ENCODE measurements at places on chromosomes 3 and 15. TPM values are rescaled to one million over a fixed set of nuclear protein-coding genes. Genes with fewer than 3 reads are reported as not detected.

Gene IL17RB
- total RNA-seq = not detected

Gene DAZL
- 0.07 TPM for total RNA-seq

DNA sequence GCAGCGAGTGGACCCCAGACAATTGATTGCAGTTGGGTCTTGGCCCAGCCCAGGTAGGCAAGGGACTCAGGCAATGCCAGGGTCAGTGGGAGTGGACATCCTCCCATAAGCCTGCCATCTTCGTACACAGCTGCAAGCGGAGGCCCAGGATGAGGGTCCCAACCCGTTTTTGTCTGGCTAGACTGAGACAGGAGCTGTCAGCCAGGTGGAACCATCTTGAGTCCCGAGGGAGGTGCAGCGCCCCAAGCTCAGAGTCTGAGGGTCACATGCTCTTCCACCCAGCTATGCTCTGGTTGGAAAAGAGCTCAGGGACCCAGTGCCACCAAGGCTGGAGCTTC, 22.6 kb upstream of the IP6K2 start:
- no peak for DNase-seq

GRCh38 chr3:181847276-181847675, 135.6 kb downstream of the SOX2 start:
- DNase-seq = peak; percentile 32

GRCh38 chr3:142019794-142020320, 129.5 kb downstream of the TFDP2 start:
- DNase-seq = peak; percentile 63

GRCh38 chr3:173773800-173774199, 376.3 kb downstream of the NLGN1 start:
- DNase-seq = no peak
